HCT116 (cell line): ENCODE measurements at places on chromosomes 6 and 20.

DNA sequence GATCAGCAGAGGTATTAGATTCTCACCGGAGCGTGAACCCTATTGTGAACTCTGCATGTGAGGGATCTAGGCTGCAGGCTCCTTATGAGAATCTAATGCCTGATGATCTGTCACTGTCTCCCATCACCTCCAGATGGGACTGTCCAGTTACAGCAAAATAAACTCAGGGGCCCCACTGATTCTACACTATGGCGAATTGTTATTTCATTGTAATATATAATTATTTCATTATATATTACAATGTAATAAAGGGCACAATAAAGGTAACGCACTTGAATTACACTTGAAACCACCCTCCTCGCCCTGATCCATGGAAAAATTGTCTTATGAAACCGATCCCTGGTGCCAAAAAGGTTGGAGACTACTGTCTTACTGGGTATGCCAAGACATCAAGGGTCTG is 18.6 kb downstream of the PRKN start:
- no peak for DNase-seq

GRCh38 chr6:163738725-163739407 is 324.3 kb downstream of the QKI start:
- no peak for DNase-seq

- DNase-seq = no peak
Measured at GRCh38 chr6:20313051-20313450, 88.6 kb upstream of the E2F3 start.

DNA sequence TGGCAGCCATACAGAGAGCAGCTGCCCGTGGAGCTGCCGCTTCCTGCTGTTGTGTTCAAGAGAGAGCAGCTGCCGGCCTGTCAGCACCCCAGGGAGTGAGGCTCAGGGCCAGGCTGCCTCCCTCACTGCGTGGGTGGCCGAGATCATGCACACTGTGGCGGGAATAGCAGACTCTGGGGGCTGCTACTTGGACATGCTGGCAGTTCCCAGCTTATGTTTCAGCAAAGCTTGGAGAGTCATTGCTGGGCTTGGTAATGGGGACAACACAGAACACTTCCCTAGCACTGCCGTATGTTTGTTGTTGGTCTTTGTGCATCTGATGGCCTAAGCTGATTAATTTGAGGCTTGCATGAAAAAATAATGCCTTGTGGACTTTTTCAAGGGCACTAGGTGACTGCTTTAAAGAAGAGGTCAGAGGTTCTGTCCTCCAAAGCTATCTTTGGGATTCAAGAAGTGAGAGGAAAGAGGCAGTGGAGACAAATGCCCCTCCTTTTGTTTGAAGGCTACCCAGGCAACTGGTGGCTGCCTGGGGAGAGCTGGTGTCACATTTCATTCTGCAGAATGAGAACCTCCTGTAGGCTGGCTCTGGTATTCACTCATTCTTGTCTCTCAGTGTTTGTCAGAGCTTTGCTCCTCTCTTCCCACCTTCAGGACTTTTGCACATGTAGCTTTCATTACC is 18.8 kb downstream of the MRAP2 start:
- no peak for DNase-seq

- DNase-seq = no peak
Measured at GRCh38 chr20:9884666-9885065, 45.8 kb upstream of the PAK5 start.

- DNase-seq = no peak
Measured at GRCh38 chr6:29941471-29941870, 861 bp upstream of the HLA-A start.

DNA sequence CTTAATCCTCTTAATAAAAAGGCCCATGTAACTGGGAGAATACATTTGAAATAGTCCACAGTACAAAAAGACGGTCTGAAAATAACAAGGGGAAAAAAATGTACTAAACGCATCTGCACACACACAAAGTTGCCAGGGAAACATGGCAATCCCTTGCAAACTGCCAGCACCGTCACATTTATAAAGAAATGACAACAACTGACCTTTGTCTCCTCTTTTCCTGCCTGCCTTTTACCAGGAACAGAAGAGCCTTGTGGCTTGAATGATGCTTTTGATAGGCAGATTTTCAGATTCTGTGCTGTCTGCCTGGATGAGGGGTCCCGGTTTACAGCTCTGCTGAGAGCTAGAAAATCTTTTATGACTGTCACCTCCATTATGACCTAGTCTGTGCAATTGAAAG is 308.6 kb upstream of the ZFP64 start:
- DNase-seq = no peak

DNA sequence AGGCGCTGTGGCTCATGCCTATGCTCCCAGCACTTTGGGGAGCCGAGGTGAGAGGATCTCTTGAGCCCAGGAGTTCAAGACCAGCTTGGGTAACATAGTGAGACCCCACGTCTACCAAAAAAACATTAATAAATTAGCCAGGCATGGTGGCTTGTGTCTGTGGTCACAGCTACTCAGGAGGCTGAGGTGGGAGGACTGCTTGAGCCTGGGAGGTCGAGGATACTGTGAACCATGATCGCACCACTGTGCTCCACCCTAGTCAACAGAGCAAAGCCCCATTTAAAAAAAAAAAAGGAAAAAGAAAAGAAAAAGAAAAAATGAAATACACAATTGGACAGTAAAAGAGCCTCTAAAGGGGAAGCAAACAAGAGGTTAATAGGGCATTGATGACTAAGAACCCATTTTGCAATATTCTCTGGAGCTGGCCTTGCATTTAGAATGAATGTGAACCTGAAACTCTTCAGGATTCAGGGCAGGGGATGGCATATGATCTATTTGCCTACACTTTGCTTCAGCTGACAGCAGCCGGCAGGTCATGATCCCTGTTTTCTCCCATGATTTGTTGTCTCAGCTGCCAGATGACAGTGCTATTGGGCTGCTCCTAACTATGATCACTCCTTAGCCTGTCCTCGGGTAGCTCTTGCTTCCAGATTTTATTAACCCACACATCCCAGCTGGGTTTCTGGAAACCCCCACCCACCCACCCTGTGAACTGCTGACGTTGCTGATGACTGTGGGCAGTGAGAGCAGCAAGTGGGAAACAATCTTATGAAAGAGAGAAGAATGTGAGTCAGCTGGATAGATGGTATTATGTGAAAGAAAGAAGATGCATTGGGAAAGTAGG is 83.8 kb upstream of the ELOVL5 start:
- DNase-seq = no peak

DNA sequence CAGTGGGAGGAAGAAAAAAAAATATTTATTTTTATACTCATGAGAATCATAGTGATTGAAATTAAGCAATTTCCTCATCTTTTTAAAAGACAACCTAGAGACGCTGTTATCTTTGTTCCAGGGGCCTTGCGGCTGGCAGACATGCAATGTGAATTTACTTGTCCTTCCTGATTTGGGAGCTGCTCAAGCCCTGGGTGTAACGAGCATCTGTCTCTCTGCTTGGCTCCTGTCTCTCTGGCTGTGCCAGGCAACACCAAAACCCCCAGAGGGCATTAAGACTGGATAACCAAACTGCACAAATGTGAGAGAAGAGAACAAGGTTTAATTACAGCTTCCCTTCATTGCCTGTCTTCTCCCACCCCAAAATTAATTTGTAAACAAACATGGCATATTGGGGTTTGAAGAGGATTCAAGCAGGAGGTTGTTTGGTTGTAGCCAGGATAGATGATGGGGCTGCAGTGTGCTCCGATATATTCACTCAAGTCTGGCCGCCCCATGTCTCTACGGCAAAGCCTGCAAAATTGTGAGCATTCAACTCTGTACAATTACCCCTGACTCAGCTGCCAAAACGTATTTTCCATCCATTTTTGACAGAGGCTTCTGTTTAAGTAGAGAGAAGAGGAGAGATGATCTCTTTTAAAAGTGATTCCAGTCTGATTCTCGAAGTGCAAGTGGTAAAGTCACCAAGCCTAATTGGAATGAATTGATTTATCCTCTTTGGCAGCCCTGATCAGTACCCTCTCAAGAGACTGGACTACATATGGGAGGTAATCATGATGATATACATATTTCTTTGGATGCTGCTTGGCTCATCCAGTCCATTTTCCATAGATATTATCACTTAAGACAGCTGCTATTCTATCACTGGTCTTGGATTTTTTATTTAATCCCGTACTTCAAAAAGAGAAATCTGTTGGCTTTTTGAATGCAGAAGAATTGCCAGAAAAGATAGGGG is 170.2 kb downstream of the SLC24A3 start:
- no peak for DNase-seq

GRCh38 chr6:21245488-21245887 is 348.1 kb upstream of the SOX4 start:
- DNase-seq = no peak

DNA sequence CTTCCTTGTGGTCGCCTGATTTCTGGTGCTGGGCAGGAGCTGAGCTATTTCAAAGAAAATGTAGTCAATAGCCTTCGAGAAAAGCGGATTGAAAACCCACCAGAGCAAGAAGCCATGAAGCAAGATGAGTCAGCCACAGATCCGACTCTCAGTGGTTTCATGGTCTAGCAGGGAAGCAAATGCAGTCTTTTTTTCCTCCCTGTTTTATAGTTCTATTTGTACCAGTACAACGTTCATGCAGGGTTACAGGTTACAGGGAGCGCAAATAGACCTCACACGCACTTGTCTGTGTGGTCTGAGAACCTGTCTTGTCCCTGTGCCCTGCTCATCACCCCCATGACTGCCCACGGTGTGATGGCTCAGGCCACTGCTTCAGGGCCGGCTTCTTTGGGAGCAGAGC is 309.8 kb upstream of the SUPT3H start:
- DNase-seq = no peak

- no peak for DNase-seq
Measured at GRCh38 chr6:163686301-163686700, 271.8 kb downstream of the QKI start.

GRCh38 chr6:145258122-145258521 is 477.2 kb downstream of the EPM2A start:
- DNase-seq = no peak

GRCh38 chr20:9912858-9913434 is 74.1 kb upstream of the PAK5 start:
- DNase-seq = peak; percentile 40

- DNase-seq = no peak
Measured at GRCh38 chr6:105890521-105891244, 195.5 kb upstream of the PRDM1 start.

GRCh38 chr6:87436435-87436834 is 28.7 kb downstream of the CFAP206 start:
- peak; percentile 8 for DNase-seq

DNA sequence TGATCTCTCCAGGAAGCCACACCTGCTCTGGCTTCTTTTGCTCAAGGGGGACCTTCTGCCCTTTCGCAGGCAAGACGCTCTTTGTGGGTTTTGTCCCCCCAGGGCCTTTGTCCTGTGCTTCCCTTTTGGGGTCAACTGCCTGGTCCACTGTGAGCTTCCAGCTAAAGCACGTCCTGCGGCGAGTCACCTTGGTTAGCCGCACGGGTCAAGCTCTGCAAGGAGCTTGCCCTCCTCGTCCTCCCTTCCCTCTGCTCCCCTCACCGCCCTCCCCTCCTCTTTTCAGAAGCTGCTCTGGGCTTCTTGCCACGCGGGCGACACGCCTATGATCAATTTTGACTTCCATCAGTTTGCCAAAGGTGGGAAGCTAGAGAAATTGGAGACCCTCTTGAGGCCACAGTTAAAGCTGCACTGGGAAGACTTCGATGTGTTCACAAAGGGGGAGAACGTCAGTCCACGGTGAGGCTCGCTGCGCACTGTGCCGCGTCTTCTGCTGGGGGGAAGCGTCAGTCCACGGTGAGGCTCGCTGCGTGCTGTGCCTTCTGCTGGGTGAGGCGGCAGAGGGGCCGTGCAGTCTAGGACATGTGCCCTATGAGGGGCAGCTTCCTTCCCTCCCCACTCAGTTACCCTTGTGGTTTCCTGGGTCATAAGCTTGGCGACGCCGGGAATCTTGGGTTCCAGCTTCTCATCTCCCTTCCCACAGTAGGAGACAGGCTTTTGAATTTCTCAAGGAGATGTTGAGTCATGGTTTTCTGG is 80.2 kb downstream of the SYNJ2 start:
- no peak for DNase-seq

DNA sequence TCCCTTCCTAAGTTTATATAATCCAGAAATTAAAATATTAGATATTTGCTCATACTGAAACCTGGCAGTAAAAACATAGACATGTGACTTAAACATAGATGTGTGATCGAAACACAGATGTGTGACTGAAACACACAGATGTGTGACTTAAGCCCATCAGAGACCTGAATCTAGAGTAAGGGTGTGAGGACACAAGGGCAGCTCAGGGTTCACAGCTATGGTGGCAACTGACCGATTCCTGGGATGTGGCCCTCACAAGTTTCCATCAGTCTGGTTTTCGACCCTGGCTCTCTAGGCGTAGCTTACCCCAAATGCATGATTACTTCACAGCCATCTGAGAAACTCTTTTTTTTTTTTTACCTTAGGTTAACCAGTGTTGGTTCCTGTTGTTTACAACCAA is 137.0 kb downstream of the NRN1 start:
- DNase-seq = no peak

DNA sequence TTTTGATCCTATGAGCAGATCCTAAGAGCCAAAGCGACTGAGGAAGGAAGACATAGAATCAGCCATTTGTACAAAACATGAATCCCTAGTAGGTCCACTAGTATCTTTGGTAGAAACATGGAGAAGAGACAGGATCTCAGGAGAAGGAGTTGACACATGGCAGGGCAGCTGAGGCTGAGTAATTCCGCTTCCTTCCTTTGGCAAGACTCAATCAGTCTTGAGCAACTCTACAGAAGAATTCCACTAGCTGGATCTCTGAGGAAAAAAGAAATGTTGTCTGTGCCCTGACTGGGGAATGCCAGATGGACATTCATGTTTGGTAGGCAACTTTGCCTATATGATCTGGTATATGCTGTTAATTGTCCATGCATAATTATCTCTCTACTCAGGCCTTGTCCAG is 35.3 kb downstream of the ESR1 start:
- DNase-seq = no peak

DNA sequence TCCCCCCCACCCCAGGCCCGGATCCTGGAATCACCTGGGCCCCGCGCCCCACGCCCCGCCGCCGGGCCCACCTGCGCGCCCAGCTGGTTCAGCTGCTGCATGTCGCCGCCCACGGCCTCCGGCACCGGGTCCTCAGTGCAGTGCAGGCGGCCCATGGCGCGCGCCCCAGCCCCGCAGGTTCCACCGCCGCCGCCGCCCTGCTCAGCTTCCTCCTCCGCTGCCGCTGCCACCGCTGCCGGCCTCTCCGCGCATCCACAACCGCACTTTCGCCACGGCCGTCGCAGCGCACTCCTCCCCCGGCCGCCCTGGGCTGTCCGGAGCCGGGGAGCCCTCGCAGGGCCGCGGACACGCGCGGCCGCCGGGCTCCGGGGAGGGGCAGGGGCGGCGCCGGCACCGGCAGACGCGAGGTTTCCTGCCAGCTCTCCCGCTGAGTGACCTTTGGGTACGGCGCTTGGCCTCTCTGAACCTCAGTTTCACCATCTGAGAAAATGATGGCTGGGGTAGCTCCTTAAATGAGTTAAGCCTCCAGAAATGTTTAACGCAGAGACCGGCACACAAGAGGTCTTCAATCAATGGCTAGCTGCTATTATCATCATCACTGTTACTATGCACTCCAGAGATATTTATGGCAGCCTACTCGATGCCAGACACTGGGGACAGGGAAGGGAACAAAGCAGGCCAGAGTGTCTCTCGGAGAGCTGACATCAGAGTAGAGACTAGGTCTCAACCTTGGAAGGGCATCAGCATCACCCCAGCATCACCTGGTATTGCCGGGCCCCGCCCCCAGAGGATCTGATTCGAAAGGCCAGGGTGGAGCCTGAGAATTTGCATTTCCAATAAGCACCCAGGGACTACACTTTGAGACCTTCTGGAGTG is at the start of gene COMMD7:
Gene COMMD7 (minus strand): TSS at position 231 of the 876 bp plus-strand sequence. CDS start 76 bp downstream, at position 155.
- DNase-seq = no peak
